ENCODE measurements at places on chromosomes 1 and 21.
A peak's percentile ranks its signal among the peaks of the same experiment; 100 is the strongest.

- no peak for DNase-seq
These were observed 248.4 kb downstream of the HHIPL2 start for GRCh38 chr1:222299524-222299923.

DNA sequence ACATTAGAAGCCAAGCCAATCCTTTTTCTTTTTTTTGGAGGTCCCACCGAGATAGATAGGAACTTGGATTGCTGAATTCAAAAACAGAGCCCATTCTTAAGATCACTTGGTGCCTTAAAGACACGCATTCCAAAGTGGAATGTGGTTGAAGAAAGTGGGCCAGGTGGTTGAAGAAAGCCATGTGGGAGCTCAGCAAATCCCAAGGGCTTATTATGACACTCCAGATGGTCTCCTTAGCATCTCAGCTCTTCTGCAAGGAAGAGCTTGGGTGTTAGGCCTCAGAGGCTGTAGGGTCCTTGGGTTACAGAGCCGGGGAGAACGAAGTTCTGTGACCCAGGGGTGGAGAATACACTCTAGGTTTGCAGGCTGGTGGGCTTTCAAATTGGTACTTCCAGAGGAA lies 13.5 kb downstream of the TOR3A start:
- DNase-seq: no peak

DNA sequence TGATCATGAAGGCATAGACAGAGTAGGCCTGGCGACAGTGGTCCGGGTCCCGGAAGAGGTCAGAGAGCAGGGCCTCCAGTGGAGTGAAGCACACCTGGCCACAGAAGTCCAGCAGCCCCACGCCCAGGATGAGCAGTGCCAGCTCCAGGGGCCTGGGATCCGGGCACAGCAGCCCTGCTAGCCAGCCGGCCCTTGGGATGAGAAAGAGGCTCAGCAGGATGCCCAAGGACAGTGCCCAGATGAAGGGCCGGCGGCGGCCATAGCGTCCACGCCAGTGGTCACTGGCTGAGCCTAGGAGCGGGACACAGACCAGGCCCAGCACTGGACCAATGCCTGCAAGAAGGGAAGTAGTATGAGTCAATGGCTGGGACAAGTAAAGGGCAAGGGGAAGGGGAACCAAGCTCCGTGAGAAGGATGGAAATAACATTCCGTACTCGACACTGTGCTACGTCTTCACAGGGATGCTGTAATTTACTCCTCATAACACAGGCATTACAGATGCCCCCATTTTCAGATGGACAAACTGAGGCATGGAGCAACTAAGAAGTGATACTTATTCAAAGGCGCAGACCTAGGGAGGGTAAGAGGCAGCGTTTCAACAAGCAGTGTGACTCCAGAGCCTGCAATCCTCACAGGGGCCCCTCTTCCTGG lies 16.9 kb downstream of the SLC45A3 start:
- DNase-seq: no peak

GRCh38 chr1:32014948-32015273 lies 1.2 kb downstream of the KHDRBS1 start:
- DNase-seq: no peak

GRCh38 chr1:121471523-121471922 lies 286.7 kb downstream of the SRGAP2C start:
- no peak for DNase-seq

DNA sequence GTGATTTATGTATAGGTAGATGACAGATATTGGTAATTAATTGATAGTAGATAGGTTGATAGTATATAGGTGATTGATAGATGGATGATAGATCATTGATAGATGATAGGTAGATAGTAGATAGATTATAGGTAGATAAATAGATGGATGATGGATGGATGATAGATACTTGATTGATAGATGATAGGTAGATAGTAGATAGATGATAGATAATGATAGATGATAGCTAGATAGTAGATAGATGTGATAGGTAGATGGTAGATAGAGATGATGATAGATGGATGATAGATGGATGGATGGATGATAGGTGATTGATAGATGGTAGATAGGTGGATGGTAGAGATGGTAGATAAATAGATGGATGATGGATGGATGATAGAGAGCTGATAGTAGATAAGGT lies 62.0 kb upstream of the SAMD11 start:
- no peak for DNase-seq

- no peak for DNase-seq
These were observed 17.6 kb upstream of the RWDD3 start for GRCh38 chr1:95216292-95216990.

GRCh38 chr21:26795866-26796329 lies 49.3 kb downstream of the ADAMTS1 start:
- DNase-seq: no peak

GRCh38 chr1:155777582-155777981 lies 79.4 kb downstream of the GON4L start:
- no peak for DNase-seq

- DNase-seq: no peak
These were observed 8.4 kb upstream of the BGLAP start for GRCh38 chr1:156233426-156234127.

GRCh38 chr1:5554784-5555183 lies 437.4 kb downstream of the NPHP4 start:
- DNase-seq: no peak

- DNase-seq: no peak
These were observed 22.2 kb downstream of the NIPAL3 start for GRCh38 chr1:24437631-24438396.

DNA sequence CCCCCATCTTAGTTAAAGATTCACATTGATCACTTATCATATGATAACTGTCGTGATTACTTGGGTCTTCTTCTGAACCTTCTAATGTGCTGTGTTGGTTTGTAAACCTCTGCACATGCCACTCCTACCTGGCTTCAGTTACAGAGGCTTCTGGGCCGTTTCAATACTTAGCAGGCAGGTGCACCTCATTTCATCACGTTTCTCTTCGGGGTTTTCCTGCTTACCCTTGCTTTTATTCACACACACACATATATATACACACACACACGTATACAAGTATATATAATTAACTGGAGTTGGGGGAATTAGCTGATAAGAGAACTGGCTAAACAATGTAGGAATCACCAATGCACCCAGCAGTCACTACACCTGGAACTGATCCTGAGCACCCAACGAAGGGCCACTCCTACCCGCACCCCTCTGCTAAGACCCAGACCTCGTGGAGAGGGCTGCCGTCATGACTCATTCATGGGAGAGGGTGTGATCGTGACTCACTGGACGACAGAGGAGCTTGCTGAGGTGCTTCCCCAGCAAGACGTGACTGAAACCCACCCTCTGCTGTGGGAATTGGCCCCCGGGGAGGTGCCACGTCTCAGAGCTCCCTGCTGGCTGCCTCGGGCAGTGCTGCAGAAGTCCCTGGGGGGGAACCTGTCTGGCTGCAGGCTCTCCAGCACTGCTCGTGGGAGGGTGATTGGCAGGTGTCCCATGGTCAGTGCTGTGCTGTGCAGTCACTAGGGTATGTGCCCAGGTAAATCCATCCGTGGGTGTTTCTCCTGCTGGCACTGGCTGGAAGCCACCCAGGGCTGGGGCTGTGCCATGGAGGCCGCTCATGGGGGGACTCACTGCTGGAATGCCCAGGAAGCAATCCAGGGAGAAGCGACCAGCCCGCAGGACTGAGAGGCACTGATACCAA lies 166.6 kb downstream of the DYRK1A start:
- DNase-seq: peak; percentile 4

DNA sequence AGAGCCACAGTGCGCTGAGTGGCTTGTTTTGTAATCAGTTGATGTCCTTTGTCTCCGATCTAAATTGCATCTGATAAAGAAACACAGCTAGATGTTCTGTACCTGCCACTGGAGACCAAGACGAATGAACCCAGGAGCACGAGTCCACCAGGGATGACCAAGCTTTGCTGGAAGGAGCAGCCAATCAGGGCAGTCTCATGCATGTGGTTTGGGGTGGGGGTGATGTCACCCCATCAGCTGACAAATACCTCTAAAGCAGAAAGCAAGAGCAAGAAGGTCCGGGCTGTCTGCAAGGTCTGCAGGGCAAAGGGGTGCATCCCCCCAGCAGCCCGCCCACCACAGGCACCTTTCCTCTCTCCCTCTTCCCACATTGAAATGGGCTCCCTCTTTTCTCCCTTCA lies 653.8 kb downstream of the AJAP1 start:
- DNase-seq: no peak

DNA sequence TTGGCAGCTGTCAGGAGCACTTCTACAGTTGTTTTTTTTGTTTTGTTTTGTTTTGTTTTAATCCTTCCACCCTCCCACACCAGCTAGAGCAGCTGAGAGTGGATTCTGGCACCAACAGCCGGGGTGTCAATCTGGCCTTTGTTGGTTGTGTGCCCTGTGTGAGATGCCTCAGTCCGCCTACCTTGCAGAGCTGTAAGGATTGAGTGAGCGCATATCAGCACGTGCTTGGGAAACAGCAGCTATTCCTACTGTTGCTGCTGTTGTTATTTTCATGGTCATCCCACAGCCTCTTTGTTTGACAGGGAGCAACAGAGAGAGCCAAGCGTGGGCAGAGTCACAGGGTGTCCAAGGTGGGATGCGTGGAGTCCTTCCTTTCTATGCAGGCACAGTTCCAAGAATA lies 50.4 kb downstream of the PGBD5 start:
- no peak for DNase-seq

DNA sequence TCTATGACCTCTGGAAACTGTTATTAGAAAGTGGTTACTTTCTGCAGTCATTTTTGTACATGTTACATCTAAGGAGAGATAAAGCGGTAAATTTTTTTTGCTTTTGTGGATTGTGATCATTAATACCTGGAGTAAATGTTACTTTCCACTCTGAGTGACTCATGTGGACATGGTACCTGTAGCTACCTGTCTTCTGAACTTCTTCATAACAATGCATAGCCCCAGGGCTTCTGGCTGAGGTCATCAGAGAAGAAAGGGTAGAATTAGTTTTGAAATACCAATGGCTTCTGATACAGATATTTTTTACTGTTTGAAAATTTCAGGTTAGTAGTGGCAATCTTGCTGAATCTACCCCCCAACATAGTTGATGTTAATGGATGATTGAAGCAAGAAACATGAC lies 489.3 kb downstream of the RWDD3 start:
- DNase-seq: no peak

Data from effector memory CD8-positive, alpha-beta T cell (primary cell).